ENCODE measurements at places on chromosomes 5 and 9.

DNA sequence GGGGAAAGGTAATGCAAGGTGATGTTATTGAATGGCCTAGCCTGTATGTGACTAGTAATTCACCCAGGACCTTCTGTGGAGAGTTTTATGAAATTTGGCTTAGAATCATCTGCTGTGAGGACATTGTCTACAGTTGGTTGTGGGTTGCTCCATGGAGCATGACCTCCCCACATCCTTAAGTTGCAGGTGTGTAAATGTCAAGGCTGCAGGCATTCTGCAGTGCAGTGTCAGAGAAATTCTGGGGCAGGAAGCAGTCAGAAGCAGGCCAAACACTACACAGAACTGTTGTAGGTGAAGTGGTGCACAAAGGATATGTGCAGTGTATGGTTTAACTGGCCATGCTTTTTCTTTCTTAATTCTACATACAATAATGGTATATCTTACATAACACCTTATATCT is 588.3 kb downstream of the EBF1 start:
- DNase-seq: no peak

DNA sequence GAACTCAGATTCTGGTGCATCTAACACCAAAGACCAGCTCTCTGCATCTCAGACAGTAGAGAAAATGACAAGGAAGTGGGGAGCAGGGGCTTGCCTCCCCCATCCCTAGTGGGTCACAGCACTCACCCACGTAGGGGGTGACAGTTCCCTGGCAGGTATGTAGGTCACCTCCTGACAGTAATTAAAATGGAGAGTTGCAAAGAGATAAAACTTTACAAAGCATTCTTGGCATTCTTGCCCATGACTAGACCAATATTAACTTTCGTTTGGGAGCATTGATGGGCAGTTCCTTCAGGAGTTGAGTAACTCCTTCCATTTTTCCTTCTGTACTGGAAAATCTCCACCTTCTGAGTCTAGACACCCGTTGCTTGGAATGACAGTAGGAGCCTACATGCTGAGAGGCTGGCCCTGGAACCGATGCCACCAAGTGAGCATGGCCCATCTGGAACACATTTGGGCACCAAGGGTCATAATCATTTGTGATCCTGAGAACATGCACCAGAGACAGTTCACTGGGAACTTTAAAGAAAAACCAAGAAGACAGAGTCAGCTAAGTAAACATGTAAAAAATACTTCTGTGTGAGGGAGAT is 81.5 kb upstream of the MSX2 start:
- no peak for DNase-seq

DNA sequence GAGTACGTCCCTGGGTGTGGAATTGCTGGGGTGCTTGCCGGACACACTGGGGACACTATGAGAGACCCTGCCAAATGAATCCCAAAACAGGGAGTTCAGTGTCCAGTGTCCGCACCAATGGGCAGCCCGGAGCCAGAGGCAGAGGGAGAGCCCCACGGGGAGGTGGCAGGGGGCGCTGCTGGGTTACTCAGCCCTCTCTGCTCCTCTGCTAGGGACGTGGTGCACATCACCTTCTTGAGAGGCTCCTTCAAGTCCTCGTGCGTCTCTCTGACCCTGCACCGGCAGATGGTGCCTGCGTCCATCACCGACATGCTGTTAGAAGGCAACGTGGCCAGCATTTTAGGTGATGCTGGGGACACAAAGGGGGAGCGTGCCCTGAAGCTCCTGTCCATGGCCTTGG is 20.8 kb downstream of the STKLD1 start:
- peak; percentile 72 for DNase-seq

DNA sequence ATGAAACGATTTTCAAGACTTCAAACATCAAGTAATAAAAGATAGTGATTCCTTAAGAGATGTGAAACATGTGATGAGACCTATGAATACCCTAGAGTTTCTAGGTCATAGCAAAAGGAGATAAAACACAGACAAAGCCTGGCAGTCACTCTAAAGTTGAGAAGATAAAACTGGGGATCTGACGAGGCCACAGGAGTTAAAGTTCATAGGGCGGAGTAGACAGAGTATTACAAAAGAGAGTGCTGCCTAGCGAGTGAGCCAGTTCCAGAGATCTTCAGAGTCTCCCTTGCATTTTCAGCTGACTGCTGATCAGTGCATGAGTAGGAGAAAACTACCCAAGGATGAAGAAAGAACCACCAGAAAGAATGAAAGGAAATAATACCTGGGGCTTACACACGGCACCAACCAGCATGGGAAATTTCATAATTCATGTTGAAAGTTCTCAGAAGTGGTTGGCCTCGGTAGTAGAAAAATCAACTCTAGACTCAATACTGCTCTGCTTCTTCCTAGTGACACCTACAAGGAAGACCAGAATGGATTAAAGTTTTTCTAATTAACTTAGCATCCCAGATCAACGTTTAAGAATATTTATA is 30.4 kb downstream of the FBXO4 start:
- no peak for DNase-seq

DNA sequence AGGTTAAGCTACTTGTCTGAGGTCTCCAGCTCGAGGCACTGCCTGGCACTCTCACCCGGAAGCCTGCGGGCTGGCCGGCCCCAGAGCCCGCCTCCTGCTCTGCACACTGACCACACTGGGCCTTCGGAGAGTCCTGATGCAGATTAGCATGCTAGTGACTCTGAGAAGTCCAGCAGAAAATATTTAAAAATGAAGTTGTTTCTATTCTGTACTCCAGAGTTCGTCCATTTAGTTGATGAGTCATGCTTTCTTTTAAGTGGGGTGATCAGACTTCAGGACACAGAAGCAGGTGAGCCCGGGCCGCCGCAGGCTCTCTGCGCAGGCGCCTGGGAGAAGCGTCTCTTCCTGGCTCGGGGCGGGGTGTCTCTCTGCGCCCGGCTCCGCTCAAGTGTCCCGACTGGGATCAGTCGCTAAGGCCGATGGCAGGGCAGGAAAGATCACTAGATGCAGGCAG is 32.5 kb downstream of the FAM240B start:
- no peak for DNase-seq

DNA sequence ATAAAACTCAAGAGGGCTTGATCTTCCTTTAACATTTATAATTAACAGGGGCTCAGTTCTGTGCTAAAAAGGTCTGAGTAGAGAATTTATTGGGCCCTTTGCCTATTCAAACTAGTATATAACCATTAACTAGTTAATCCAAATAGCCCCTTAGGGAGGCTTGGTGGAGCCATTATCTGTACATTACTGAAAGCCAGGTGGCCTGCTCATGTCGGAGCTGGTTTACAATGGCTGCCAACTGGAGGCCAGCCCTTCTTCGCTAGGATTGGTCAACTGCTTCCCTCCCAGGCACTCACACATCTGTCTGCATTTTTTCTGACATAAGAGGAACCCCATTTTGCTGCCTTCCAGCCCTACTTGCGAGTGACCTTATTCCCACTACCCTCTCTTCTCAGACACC is 30.4 kb upstream of the NDFIP1 start:
- DNase-seq: peak; percentile 12

- peak; percentile 4 for DNase-seq
These were observed 34.0 kb downstream of the NDUFAF2 start for GRCh38 chr5:60978968-60979367.

DNA sequence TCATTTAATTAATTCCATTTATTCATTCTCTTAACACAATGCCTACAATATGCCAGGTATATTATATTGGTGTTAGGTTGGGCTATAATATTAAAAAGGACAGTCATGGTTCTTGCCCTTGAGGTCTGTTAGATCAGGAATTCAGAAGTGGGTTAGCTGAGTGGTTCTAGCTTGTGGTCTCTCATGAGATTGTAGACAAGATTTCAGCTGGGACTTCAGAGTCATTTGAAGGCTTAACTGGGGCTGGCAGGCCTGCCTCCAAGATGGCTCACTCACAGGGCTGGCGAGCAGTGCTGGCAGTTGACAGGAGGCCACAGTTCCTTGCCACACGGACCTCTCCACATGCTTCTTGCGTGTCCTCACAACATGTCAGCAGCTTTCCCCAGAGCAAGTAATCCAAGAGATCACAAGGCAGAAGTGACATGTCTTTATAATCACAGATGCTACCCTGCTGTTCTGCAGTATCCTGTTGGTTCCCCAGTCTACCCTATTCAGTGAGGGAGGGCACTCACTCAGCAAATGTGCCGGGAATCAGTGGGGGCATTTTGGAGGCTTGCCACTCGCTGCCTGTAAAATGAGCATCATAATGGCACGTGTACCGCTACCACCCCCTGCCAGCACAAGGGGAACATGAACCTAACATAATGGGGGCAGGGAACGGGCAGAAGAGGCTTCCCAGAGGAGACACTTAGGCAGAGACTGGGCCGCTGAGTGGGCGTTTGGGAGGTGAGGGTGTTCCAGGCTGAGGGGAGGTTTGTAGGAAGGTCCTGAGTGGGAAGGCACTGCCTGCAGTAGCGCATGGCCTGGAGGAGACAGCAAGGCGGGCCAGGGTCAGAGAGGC is 70.0 kb downstream of the EXOSC2 start:
- no peak for DNase-seq

DNA sequence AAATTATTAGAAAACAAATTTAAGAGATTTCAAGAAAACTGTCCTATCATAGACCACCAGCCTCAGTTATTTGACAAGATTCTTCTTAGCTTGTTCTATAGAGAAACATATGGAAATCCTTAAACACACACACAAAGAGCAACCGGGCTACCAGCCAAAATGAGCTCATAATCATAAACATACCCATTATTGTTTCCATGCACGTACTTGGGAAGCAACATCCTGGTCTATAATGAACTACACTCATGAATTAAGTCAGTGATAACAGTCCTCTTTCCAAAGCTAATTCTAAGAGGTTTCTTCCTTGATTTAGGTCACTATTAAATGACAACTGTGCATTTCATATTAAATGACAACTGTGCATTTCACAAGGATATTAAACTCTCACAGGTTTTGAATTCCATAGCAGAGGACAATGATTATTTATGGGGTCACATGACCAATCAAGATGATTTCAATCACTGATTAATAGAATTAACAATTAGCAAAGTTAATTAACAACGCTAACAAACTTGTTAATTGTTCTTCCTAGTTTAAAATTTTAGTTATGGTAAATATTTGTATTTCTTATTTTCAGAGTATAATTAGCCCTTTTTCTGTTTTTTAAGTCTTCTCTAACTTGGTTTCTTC is 77.0 kb downstream of the OXCT1 start:
- no peak for DNase-seq

DNA sequence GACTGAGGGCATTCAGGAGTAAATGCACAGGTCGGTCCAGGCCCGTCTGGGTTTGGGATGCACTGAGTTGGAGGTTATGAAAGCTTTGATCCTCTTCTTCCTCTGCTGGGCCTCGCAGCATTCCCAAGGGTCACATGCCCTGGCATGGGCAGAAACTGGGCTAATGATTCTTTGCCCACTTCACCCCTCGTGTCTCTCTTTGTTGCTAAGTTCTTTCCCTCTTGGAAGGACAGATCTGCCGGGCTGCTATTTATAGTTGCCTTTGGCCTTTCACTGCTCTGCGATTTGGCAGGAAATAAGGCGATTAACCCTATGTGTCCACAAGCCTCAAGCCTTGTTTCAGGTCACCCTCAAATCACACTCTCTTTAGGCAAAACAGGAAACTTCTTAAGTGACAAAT is 66.9 kb downstream of the ENTREP1 start:
- no peak for DNase-seq

DNA sequence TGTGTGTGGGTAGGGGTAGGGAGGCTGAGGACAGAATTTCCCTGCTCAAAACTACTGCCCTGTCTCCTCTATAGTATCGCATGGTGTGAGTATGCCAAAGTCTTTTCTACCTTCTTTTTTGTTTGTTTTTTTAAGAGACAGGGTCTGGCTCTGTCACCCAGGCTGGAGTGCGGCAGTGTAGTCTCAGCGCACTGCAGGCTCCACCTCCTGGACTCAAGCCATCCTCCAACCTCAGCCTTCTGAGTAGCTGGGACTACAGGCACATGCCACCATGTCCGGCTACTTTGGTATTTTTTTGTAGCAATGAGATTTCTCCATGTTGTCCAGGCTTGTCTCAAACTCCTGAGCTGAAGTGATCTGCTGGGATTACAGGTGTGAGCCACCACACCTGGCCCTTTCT is 2.5 kb downstream of the SRP19 start:
- DNase-seq: no peak

GRCh38 chr5:91367344-91367743 is 15.8 kb downstream of the ARRDC3 start:
- no peak for DNase-seq

- no peak for DNase-seq
These were observed 8.1 kb downstream of the RPS6 start for GRCh38 chr9:19371942-19372341.

DNA sequence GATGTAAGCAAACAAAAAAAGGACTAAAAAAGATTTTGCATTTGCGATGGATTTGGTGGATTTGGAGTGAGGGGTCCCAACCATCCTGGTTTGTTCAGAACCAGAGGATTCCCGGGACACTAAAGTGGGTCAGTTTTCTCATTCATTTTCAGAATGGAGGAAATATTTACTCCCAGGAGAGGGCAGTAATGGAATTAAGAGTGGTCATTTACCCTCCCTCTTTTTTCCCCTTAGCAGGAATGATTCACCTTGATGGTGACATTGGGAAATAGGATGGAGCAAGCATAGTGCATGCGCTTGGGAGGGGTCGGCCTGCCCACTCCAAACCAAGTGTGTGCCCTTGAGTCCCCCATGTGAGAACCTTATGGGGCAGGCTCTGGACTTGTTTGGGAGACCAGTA is 164.2 kb upstream of the PUM3 start:
- DNase-seq: no peak

DNA sequence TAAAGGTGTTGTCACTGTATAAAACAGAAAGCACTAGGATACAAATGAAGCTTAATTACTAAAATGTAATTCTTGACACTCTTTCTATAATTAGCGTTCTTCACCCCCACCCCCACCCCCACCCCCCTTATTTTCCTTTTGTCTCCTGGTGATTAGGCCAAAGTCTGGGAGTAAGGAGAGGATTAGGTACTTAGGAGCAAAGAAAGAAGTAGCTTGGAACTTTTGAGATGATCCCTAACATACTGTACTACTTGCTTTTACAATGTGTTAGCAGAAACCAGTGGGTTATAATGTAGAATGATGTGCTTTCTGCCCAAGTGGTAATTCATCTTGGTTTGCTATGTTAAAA is 43.8 kb downstream of the NDFIP1 start:
- DNase-seq: peak; percentile 36

DNA sequence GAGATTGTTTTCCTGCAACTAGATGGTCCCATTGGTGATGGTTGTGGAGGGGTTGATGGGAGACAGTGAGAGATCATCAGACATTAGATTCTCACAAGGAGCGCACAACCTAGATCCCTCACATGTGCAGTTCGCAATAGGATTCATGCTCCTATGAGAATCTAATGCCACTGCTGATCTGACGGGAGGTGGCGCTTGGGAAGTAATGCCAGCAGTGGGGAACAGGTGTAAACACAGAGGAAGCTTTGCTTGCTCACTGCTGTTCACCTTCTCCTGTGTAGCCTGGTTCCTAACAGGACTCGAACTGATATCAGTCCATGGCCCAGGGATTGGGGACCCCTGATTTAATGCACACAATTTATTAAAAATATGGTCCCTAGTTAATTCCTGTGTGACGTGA is 18.8 kb downstream of the SNCAIP start:
- no peak for DNase-seq

- DNase-seq: no peak
These were observed 36.7 kb downstream of the HRH2 start for GRCh38 chr5:175694371-175695160.

- no peak for DNase-seq
These were observed 83.9 kb downstream of the NDFIP1 start for GRCh38 chr5:142192286-142193113.
